Cardiac muscle cell (in vitro differentiated cells and primary cell): ENCODE measurements at places on chromosomes 2 and 18. TPM values are rescaled to one million over a fixed set of nuclear protein-coding genes. Genes with fewer than 3 reads are reported as not detected.

The IRS1 gene
- polyA plus RNA-seq, result 4.1 and 11.5 TPM in 2 replicates

DNA sequence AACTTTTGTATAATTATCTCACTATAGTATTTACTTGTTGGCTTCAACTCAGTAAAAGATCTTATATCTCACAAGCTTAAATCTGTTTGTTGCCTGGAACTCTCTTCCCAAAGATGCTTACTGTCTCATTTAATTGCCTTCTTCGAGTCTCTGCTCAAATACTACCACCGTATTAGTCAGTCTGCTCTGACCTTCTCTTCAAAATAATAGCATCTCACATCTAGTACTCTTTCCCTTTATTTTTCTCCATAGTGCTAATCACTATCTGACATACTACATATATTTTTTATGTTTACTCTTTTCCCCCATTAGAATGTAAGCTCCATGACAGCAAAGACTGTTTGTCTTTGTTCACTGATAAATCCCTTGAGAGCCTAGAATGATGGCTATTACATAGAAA, 10.6 kb upstream of the MPP4 start:
- no peak for DNase-seq
- H3K4me1 ChIP-seq, result no peaks in the 10 kb centered on the region
- H3K27me3 ChIP-seq, result no peaks in the 10 kb centered on the region
- no peak overlapping the region for H3K27ac ChIP-seq
- no peak overlapping the region for H3K4me3 ChIP-seq

DNA sequence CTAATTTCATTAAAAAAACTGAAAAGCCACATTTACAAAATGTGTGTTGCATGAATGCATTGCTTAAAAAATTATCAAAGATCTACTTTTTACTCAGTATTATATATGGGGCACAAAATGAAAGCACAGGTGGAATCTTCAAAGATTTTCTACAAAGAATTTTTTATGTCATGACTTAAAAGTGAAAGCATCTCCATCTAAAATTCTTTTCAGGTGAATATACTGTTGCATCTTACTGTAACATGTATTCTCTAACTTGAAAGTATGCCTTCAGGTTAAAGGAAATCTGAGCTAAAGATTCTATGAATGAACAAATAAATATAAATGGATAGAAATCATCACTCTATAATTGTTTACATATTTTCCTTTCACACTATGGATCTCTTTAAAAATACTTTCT, 66.8 kb upstream of the WDR75 start:
- no peak for DNase-seq
- H3K27ac ChIP-seq, result no peak overlapping the region
- no peaks in the 10 kb centered on the region for H3K27me3 ChIP-seq
- H3K4me3 ChIP-seq, result no peak overlapping the region

The MAP2 gene
- polyA plus RNA-seq, result 0.27 and 0.68 TPM in 2 replicates

GRCh38 chr2:27014771-27015433, 17.9 kb upstream of the TMEM214 start:
- no peaks in the 10 kb centered on the region for H3K27me3 ChIP-seq
- no peaks in the 10 kb centered on the region for H3K36me3 ChIP-seq
- peaks cover 24% of the 10 kb centered on the region for H3K4me1 ChIP-seq
- H3K4me3 ChIP-seq, result no peak overlapping the region

The PLGLB1 gene
- polyA plus RNA-seq, result 4.6 and 5.3 TPM in 2 replicates

GRCh38 chr18:9854801-9855676, 30.7 kb upstream of the TXNDC2 start:
- H3K27ac ChIP-seq, result no peak overlapping the region
- H3K4me3 ChIP-seq, result no peak overlapping the region
- DNase-seq, result peak; percentile 40
- H3K4me1 ChIP-seq, result no peaks in the 10 kb centered on the region

DNA sequence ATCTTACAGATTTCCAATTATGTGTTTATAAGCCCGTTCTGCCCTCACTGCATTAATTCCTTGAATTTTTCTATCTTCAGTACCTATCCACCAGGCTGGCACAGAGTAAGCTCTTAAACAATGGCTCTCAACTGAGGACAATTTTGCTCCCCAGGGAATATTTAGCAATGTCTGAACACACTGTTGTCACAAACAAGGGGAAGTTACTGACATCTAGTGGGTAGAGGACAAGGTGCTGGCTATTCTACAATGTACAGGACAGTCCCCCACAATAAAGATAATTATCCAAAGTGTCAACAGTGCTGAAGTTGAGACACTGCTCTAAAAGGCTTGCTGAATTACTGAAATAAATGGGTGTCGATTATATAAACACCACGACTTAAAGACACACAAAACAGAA, 5.0 kb downstream of the NDUFS1 start:
- H3K27me3 ChIP-seq, result no peaks in the 10 kb centered on the region
- H3K36me3 ChIP-seq, result peaks cover 25% of the 10 kb centered on the region
- H3K27ac ChIP-seq, result peak overlapping the region; percentile 41
- H3K4me1 ChIP-seq, result peaks cover 3% of the 10 kb centered on the region
- no peak overlapping the region for H3K4me3 ChIP-seq
- peak; percentile 8 for DNase-seq

The CABLES1 gene
- 4.1 and 8.3 TPM in 2 replicates for polyA plus RNA-seq

DNA sequence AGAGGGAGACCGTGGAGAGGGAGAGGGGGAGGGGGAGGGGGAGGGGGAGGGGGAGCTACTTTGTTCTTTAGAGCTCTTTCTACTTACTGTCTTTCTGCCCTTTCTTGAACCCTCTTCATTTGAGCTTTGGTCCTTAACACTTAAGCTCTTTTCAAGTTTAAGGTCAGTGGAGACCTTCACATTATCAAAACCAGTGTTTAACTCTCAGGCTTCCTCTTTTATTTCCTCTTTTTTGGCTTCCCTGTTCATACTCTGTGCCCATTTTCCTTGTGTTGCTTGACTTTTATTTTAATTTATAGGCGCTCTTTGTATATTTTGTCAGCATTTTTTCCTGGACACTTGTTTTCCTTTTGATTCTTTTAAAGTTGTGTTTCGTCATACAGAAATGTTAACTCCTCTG, 37.1 kb downstream of the ACSL3 start:
- no peaks in the 10 kb centered on the region for H3K27me3 ChIP-seq
- H3K4me3 ChIP-seq, result no peak overlapping the region
- no peak for DNase-seq
- H3K27ac ChIP-seq, result no peak overlapping the region
- peaks cover 4% of the 10 kb centered on the region for H3K36me3 ChIP-seq

The GREB1 gene
- polyA plus RNA-seq, result 27.1 and 36.8 TPM in 2 replicates

The UNC80 gene
- polyA plus RNA-seq, result 0.07 and 0.39 TPM in 2 replicates

DNA sequence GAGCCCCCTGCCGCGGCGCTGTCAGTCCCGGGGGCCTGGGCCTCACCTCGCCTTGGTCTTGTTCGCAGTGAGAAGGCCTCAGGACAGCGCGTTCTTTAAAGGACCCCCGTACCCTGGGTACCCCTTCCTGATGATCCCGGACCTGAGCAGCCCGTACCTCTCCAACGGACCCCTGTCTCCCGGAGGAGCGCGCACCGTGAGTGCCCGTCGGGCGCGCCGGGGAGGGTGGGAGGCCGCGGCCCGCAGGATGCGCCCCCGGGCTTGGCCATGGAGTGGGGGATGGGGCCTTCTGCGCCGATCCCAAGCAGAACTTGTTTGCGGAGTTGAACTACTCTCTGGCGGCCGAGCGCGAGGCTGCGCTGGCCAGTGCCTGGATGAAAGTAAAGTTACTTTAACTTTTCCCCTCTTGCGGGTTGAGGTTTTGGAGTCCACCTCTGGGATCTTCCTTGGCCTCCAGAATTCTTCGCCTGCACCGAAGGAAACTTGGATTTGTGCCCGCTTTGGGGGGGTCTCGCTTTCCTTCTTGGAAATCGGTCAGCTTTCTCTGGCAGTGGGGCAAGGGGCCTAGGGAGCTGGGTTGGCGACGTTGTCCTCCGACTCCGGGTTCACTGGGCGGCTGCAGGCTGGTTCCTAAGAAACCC, 1.2 kb downstream of the TCF7L1 start:
- peaks cover 8% of the 10 kb centered on the region for H3K27me3 ChIP-seq
- peak; percentile 76 for DNase-seq
- H3K27ac ChIP-seq, result no peak overlapping the region
- H3K4me3 ChIP-seq, result peak overlapping the region; percentile 57
- peaks cover 14% of the 10 kb centered on the region for H3K4me1 ChIP-seq

DNA sequence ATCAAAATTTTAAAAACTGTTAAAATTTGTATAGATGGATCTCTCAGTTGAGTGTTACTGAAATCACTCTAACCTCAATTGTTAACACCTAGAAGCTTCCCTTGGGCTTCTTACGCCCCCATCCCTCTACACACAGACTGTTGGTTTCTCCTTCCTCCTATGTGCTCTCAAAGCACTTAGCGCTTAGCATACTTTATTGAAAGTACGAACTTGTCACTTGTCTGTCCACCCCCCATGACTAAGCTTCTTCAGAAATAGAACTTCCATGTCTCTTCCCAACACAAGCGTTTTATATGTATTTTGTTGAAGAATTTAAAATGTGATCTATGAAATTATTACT, 441 bp downstream of the MPHOSPH10 start:
- H3K4me1 ChIP-seq, result no peaks in the 10 kb centered on the region
- H3K4me3 ChIP-seq, result peak overlapping the region; percentile 74
- peak overlapping the region; percentile 97 for H3K27ac ChIP-seq
- peak; percentile 27 for DNase-seq
- H3K36me3 ChIP-seq, result peaks cover 22% of the 10 kb centered on the region

The KLHL29 gene
- polyA plus RNA-seq, result 5.6 and 14.2 TPM in 2 replicates

The KCNG2 gene
- 0.15 and 0.26 TPM in 2 replicates for polyA plus RNA-seq

DNA sequence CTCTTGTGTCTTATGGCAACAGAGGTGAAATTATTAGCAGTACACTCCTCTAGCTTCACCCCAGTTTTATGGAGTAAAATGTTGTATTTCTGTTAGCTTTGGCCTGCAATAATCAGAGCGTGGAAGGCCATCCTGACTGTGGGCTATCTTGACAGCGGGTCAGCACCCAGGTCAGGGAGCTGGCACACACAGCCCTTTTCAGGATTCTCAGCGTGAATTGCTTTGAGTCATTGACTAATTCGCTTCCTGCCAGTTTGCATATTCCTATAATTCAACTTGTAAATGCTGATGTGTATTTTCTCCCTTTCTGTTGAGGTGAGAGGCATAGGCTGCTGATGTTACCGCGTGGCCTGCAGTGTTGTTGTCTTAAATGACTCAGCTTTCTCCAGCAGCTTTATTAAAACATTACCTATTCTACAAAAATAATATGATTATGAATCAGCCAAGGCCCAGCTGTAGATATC, 109.6 kb upstream of the EML6 start:
- H3K27me3 ChIP-seq, result no peaks in the 10 kb centered on the region
- H3K36me3 ChIP-seq, result peaks cover 19% of the 10 kb centered on the region
- peak; percentile 47 for DNase-seq
- H3K27ac ChIP-seq, result no peak overlapping the region
- H3K4me1 ChIP-seq, result peaks cover 74% of the 10 kb centered on the region

DNA sequence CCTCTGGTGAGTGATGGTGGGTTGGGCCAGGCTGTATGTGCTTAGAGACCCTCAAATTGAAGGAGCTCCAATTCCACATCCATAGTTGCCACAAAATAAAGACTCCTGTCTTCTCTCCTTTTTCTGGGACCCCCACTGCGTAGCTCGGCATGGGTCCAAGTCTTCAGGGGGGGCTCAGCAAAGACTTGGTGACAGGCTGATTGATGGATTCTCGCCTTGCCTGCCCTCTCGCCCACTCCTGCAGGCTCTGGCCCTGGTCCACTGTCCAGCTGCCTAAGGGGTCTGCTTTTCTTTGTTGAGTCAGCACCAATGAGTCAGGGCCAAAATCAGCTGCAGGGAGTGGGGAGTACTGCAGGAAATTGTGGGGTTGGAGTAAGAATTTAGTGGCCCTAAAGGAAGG, 21.5 kb downstream of the RPL37A start:
- H3K4me1 ChIP-seq, result no peaks in the 10 kb centered on the region
- H3K27ac ChIP-seq, result no peak overlapping the region
- H3K4me3 ChIP-seq, result no peak overlapping the region
- peaks cover 3% of the 10 kb centered on the region for H3K36me3 ChIP-seq
- no peaks in the 10 kb centered on the region for H3K27me3 ChIP-seq
- no peak for DNase-seq

DNA sequence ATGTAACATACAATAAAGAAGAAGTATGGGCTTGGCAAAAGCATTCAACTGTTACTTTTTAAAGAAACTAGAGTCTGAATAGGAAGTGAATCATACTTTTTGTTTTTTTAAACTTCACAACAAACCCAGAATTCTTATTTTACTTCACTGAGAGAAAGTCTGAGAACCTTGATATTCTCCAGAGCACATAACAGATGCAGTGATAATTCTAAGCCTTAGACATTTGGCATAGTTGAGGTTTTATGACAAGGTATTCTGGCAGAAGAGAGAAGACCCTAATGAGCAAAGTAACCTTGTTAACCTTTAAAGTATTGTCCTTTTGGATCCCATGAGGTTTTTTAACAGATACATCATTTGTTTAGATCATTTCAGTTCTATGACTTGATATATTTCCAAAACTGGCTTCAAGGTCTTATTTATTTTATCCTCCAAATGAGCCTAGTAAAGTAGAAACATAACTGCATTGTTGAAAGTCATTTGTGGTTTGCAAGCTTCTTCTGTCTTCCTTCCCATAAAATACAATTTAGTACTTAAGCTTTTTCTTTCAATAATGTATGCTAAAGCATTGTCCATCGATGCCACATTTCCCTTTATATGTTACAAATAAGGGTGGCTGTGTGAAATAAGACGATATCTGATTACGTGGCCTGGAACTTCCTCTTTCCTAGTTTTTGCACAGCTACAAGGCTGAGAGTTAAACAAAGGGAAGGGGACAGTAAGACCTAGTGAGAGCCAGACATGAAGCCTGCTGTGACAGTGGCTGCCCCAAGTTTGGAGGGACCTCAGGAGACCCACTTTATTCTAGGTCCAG, 86.1 kb upstream of the ITPRID2 start:
- DNase-seq, result no peak
- no peak overlapping the region for H3K27ac ChIP-seq
- H3K36me3 ChIP-seq, result no peaks in the 10 kb centered on the region
- no peaks in the 10 kb centered on the region for H3K27me3 ChIP-seq
- H3K4me1 ChIP-seq, result no peaks in the 10 kb centered on the region

- H3K36me3 ChIP-seq, result peaks cover 68% of the 10 kb centered on the region
- no peak overlapping the region for H3K27ac ChIP-seq
- no peak for DNase-seq
- H3K4me1 ChIP-seq, result no peaks in the 10 kb centered on the region
- H3K27me3 ChIP-seq, result no peaks in the 10 kb centered on the region
Measured at GRCh38 chr2:9484533-9484932, 10.2 kb downstream of the IAH1 start.

GRCh38 chr2:32824070-32824809, 122.5 kb upstream of the LTBP1 start:
- no peak overlapping the region for H3K4me3 ChIP-seq
- no peaks in the 10 kb centered on the region for H3K36me3 ChIP-seq
- no peak for DNase-seq
- peaks cover 22% of the 10 kb centered on the region for H3K4me1 ChIP-seq
- no peaks in the 10 kb centered on the region for H3K27me3 ChIP-seq

DNA sequence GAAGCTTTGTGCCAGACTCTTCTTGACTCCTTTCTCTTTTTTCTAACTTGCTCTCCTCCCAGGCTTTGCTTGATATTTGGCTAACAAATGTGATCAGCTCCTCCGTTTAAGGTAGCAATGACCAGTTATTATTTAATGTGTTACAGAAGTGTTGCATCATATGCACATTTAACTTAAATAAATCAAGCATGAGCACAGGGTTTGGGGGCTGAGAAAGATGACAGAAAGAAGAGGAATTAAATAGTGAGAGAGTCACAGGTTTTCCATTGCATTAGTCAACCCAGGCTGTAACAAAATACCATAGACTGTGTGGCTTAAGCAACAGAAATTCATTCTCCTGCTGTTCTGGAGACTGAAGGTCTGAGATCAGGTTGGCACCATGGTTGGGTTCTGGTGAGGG, 343.8 kb downstream of the RPRM start:
- no peaks in the 10 kb centered on the region for H3K4me1 ChIP-seq
- H3K4me3 ChIP-seq, result no peak overlapping the region
- DNase-seq, result no peak
- H3K36me3 ChIP-seq, result no peaks in the 10 kb centered on the region
- no peaks in the 10 kb centered on the region for H3K27me3 ChIP-seq
- no peak overlapping the region for H3K27ac ChIP-seq
